ENCODE measurements at places on chromosomes 11 and 22.

DNA sequence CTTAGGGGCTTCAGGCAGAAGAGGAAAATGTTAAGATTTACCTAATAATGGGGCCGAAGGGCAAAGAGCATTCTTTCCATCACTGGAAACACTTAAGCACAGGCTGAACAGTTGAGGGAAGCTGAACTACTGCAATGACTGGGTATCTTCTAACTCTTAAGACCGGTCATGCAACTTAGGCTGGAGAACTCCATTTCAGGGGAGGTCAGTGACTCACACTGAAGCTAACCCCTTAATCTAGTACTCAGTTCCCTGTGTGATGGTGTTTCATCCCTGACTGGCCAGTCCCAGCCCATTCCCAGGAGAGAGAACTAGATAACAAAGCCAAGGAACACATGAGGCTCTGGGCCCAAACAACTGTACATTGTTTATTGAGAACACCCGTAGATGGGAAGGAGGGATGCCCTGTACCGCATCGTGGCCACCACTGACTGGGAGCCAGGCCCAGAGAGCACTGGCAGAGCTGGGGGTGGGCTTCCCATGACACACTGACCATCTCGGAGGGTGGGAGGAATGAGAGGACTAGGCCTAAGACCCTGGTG is 10.5 kb downstream of the RPL27A start:
- DNase-seq = peak; percentile 19

DNA sequence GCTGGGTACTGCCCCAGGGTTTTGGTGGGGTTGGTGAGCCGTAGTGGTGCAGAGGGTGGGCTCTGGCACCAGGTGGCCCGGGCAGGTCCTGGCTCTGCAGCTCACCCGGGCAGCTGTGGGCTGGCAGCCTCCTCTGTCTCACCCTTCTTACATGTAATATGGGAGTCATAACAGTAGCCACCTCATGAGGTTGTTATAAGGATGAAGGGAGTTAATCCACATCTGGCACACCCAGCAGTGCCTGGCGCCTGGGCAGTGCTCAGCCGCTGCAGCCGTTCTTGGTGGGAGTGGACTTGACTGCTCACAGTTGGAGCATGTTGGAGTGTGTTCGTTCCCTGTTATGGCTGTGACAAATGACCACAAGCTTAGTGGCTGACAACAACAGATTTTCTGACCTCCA is 28.7 kb downstream of the IGHMBP2 start:
- no peak for DNase-seq

- peak; percentile 8 for DNase-seq
These were observed 3.2 kb downstream of the DGAT2 start for GRCh38 chr11:75771646-75772410.

DNA sequence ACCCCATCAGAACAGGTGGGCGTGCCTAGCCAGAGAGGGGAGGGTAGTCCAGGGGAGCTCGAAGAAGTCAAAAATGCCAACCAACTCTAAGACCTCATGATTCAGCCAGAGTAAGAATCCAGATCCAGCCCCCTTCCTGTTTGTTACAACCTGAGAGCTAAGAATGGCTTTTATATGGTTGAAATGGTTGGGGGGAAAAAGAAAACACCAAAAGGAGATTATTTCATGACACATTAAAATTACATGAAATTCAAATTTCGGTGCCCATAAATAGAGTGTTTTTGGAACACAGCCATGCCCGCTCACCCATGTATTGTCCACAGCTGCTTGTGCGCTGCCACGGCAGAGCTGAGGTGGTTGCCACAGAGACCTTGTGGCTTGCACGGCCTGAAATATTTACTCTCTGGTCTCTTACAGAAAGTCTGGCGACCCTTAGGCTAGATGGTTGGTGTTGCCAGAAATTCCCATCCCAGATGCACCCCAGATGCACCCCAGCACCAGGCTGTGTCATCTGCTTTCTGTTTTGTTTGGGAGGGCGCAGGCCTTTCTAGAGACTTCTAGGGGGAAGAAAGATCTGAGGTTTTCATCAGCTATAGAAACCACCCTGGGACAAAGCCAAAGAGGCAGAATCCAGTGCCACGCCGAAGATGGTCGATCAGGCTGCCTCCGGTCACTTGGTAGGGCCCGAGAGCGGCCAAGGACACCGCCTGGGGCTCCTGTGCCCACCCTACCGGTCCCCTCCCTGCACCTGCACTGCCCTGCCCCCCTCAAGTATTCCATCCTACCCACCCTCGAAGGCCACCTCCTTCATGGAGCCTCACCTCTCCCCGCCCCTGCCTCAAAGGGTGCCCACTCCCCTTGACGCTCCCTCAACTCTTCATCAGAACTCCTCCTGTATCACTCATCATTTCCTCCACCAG is 80.2 kb downstream of the DSCAML1 start:
- DNase-seq = no peak

GRCh38 chr11:132632641-132633124 is 899.6 kb downstream of the OPCML start:
- no peak for DNase-seq

DNA sequence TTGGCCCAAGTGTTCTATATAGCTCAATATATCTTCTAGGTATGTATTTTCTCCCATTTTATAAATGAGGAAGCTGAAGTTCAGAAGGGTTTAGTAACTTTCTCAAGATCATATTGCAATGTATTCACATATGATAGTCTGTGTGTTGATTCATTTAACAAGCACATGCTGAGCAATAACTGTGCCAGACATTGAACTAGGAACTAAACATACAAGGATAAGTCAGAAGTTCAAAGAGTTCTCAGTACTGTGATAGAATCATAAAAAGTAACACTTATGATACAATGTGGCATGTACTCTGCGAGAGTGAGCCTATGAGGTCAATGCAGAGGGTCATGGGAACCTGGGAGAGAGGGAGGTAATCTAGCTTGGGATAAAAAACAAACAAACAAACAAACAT is 1082.2 kb upstream of the TENM4 start:
- DNase-seq = no peak

- peak; percentile 37 for DNase-seq
These were observed 92.8 kb upstream of the OR9G4 start for GRCh38 chr11:56841210-56841810.

DNA sequence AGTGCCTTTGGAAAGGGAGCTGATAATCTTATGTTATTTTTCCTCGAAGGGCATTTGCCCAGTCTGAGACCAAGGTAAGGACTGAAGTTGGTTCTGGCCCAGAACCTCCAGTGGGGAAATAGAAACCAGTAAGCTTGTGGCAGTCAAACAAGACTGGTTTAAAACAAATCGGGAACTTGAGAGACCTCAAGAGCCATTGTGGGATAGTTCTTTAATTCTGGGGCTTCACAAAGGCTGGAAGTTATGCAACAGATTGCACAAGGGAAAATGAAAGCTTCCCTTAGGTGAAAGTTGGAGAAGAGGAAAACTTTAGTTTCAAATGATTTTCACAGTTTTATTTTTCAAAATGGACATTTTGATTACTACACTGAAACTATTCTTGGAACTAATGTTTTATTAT is 33.5 kb upstream of the RAB38 start:
- DNase-seq = peak; percentile 89

- DNase-seq = no peak
These were observed 5.1 kb upstream of the OR52R1 start for GRCh38 chr11:4809246-4809645.

GRCh38 chr22:32558681-32559355 is 84.2 kb downstream of the FBXO7 start:
- no peak for DNase-seq

DNA sequence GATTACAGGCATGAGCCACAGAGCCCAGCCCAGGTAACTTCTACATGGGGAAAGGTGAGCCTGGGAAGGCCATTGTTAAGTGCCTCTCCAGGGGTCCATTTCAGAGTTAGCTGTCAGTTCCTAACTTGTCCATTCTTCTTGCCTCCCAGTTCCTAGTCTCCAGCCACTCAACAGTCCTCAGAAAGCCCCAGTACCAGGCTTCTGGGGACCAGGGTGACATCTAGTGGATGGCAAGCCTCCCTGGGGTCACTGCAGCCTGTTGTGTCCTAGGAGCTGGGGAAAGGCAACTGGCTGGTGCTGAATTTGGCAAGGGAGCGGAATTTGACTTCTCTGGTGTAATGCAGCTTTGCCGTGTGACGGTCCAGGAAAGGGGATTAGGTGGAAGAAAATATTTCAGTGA is 2.1 kb downstream of the LGALS12 start:
- peak; percentile 69 for DNase-seq

- no peak for DNase-seq
These were observed 4.7 kb upstream of the NEAT1 start for GRCh38 chr11:65417702-65418430.

GRCh38 chr11:93727985-93728791 is 13.1 kb downstream of the TAF1D start:
- DNase-seq = peak; percentile 38

GRCh38 chr11:22521226-22521625 is 104.4 kb downstream of the FANCF start:
- no peak for DNase-seq

DNA sequence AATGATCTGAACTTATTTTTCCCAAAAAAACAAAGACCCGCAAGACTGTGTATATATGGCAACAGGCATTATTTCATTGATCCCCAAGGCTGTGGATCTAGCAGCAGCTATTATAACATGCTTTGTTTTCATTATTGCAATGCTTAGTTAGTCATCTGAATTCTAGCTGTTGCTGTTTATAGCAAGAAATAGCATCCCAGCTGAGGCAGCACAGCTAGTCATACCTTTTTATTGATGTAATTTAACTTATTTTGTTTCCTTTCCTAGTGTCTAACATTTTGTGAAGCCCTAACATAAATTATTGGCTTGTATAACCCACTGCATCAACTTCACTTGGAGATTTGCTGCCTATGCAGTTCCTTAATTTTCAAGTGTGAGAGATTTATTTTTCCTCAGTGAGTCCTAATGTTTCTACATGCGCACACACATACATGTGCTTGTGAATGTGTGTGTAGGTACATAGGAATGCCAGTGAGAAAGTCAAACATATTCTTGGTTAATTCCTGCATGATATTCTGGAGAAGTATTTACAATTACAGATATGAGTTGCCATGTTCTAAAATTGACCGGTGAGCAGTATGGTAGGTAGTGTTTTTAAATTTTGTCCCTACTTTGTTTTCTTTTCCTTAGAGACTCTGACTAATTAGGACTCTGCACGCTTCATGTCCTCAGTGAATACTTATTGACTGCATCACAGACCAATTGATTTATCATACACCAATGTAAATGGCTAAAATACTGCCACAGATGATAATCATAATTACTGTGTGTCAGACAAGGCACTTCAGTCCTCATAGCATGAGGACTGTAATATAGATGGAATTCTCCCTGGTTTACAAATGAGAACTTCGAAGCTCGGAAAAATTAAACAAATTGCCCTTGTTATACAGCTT is 119.3 kb downstream of the WNT11 start:
- no peak for DNase-seq

- no peak for DNase-seq
These were observed 58.1 kb downstream of the POLD3 start for GRCh38 chr11:74650498-74650897.

DNA sequence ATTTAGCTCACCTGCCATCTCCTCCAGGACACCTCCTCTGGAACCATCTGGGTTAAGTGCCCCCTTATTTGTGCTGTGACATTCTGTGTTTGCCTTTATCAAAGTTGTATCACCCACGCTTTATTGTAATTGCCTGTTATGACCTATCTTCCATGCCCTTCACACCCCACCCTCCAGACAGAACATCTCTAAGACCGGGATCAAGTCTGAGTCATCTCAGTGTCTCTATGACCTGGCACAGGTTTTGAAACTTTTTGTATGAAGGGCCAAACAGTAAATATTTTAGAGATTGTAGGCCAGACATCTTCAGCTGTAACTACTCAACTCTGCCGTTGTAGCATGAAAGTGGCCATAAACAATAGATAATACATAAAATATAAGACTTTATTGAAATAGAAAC is 161.8 kb downstream of the SPON1 start:
- DNase-seq = no peak

DNA sequence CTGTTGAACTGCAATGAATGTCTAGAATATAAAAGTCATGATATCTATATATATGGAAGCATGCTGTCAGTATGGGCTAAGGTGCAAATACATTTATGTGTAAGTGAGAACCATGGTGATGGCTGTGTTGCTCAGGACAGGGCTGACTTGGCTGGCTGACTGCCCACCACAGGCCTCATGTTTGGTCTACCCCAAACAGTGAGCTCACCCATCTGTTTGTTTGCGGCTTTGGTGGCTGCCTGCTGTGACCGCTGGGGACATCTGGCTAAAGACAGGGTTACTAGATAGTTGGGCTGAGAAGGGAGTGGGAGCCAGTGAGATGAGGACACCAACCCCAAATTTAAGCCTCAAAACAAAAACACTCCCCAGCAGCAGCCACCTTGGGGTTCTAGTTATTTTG is 6.3 kb downstream of the CD44 start:
- DNase-seq = peak; percentile 97

DNA sequence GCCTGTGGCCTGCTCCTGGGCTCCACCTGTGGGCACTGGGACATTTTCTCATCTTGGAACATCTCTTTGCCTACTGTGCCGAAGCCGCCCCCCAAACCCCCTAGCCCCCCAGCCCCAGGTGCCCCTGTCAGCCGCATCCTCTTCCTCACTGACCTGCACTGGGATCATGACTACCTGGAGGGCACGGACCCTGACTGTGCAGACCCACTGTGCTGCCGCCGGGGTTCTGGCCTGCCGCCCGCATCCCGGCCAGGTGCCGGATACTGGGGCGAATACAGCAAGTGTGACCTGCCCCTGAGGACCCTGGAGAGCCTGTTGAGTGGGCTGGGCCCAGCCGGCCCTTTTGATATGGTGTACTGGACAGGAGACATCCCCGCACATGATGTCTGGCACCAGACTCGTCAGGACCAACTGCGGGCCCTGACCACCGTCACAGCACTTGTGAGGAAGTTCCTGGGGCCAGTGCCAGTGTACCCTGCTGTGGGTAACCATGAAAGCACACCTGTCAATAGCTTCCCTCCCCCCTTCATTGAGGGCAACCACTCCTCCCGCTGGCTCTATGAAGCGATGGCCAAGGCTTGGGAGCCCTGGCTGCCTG is 1.4 kb downstream of the SMPD1 start:
- DNase-seq = no peak

GRCh38 chr11:127733552-127733951 is 733.0 kb upstream of the KIRREL3 start:
- DNase-seq = no peak

DNA sequence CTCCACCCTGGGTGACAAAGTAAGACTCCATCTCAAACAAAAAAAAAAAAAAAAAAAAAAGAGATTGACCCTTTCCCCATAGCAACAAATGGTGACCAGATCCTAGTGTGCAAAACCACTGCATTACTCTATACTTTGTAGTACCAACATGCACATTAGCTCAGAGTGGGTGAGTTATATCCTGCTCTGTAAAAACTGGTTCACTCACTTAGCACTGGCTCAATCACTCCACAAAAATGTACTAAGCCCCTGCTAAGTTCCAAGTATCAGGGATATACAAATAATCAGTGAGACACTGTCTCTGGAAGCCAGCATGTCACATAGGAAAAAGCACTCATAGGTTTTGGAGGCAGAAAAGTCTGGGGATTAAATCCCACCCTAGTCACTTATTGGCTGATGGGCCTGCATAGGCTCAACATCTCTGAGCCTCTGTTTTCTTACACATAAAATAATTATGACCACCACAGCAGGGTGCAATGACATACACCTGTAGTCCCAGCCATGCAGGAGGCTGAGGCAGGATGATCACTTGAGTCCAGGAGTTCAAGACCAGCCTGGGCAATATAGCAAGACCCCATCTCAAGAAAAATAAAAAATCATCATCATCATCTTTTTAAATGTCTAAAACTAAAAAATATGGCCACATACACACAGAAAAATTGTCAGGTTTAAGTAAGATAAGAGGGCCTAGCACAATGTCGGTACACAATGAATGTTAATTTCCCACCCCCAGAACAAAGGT is 11.9 kb downstream of the FAM168A start:
- DNase-seq = no peak

GRCh38 chr22:27641049-27641795 is 160.3 kb downstream of the MN1 start:
- DNase-seq = no peak
